Activated T-cell treated with anti-CD3 and anti-CD28 coated beads, Interleukin-2, amount 50 U/mL, for 72 hours (primary cell): ENCODE measurements at places on chromosomes 13 and 19. TPM values are rescaled to one million over a fixed set of nuclear protein-coding genes. Genes with fewer than 3 reads are reported as not detected.

Gene GNA15
- total RNA-seq, result 32.8 TPM

DNA sequence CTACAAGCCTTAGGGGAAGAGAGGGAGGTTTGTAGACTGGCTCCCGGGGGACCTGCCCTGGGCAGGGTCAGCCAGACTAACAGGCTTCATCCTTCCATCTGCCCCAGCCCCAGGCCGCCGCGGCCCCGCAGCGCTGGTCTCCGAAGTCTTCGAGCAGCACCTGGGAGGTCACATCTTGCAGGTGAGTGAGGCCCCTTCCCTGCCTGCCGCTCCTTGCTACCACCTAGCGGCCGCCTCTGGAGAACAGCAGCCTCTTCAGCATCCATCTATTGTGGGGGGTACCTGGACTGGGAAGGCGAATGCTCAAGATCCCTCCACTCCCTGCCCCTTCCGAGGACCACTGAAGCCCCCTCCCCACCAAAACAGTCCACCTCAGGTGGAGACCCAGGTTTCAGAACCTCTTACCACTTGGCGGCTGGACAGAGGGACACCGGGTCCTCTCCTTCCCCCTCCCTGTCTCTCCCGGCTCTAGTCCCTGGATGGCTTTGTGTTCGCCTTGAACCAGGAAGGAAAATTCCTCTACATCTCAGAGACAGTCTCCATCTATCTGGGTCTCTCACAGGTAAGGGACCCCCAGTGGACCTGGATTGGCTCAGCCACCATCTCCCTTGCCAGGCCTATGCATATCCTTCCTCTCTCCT is 12.7 kb downstream of the NPAS1 start:
- peak; percentile 67 for DNase-seq

- DNase-seq, result no peak
These were observed 31.3 kb upstream of the FOXO1 start for GRCh38 chr13:40697711-40698110.

GRCh38 chr13:48973845-48974431 is 1.8 kb upstream of the FNDC3A start:
- no peak for DNase-seq

GRCh38 chr19:40134866-40135265 is 44.1 kb upstream of the ZNF780A start:
- no peak for DNase-seq
